Stimulated activated CD4-positive, alpha-beta T cell treated with anti-CD3 and anti-CD28 coated beads, TNF-alpha, amount 100 ng/mL, for 48 hours (primary cell): ENCODE measurements at places on chromosomes 13 and 19.

DNA sequence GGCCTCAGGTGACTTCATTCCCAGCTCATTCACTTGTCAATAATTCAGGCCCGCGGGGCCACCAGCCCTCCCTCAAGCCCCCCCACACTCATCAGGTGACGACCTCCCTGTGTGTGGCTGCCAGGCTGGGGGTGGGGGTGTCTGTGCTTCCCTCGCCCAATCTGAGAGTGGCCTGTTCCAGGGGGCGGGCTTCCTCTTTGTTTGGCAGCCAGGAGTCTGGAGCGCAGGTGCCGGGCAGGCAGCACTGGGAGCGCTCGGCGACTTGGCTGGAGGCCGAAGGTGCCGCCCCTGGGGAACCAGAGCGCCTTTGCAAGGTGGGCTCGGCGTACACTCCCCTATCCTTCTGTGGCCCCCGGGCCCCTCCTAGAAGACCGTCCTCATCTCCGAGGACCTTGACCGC lies 5.4 kb upstream of the ZNF98 start:
- DNase-seq, result no peak

DNA sequence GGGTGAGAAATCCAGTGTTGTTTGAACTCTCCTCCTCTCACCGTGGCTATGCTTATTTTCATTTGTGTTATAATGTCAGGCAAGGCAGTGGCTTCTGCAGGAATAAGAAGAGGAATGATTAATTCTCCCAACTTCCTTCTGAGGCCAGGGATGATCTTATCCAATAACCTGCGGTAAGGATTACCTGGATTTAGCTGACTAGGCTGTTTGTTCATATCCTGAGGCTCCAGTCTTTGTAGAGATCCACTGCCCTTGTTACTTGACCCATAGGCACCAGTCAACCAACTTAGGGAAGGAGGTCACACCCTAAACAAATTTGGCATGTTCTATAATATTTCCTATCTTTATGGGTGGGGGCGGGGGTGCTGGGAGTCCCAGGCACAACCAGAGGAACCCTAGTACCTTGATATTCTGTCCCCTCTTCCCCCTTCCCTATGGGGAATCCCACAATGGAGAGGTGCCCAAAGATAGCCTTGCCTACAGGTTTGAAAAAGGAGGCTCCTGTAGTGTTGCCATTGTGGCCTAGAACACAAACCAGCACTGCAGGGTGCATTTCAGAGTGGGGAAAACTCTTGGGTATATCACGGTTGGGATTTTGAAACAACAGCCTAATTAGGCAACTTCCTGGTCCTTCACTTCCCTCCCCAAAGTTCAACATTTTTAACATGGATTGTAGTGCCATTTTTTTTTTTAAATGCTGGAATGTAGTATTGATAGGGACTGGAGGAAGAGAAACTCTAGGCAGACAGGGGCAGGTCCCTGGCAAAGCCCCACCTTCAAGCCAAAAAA lies 977.5 kb upstream of the SPRY2 start:
- DNase-seq, result no peak

GRCh38 chr13:76711550-76712182 lies 174.5 kb downstream of the KCTD12 start:
- no peak for DNase-seq

GRCh38 chr13:39406688-39407087 lies 196.3 kb downstream of the LHFPL6 start:
- DNase-seq, result no peak

GRCh38 chr13:109426690-109426990 lies 359.7 kb downstream of the IRS2 start:
- DNase-seq, result no peak

DNA sequence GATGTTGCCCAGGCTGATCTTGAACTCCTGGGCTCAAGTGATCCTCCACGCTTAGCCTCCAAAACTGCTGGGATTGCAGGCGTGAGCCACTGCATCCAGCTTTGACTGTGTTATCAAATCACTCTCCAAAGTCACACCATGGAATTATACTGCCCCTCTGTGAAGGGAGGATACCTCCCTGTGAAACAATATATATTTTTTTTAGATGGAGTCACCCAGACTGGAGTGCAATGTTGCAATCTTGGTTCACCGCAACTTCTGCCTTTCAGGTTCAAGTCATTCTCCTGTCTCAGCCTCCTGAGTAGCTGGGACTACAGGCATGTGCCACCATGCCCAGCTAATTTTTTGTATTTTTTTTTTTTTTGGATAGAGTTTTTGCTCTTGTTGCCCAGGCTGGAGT lies 7.7 kb downstream of the TYK2 start:
- DNase-seq, result no peak

DNA sequence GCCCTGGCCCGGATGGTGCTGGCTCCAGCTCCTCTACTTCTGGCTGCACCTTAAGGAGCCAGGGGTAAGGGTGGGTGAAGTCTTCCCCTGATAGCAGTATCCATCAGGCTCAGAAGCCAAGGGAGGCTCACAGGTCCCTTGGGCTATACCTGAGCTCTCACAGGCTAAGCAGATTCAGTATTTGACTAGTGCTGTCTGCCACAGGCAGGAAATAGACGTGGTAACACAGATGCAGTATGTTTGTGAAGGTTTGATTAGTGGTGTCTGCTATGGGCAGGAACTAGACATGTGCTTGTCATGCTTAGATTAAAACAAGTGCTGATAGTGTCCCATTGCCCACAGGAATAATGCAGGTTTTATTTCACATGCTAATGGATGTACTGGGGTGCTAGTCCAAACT lies 4.0 kb downstream of the SYT5 start:
- no peak for DNase-seq

GRCh38 chr19:18725841-18726770 lies 42.6 kb downstream of the CRTC1 start:
- no peak for DNase-seq

- DNase-seq, result no peak
These were observed 6.0 kb downstream of the FAM187B start for GRCh38 chr19:35222373-35223015.

- no peak for DNase-seq
These were observed 54.4 kb downstream of the FAM124A start for GRCh38 chr13:51276636-51277035.

DNA sequence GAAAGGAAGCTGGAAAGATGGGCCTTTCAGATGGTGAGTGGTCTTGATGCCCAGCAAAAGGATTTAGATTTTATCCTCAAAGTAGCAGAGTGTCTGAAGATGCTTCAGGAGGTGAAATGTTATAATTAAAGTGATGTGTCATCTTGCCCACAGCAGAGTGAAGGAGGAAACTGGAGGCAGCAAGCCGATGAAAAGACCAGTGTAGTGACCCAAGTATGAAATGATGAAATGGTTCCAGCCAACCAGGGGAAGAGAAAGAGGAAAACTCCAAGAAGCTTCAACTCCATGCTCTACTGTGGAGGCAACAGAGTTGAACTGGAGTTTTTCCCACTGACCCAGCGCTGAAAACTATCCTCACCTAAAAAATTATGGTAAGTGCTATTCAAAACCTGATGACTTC lies 66.7 kb downstream of the FOXO1 start:
- DNase-seq, result no peak

DNA sequence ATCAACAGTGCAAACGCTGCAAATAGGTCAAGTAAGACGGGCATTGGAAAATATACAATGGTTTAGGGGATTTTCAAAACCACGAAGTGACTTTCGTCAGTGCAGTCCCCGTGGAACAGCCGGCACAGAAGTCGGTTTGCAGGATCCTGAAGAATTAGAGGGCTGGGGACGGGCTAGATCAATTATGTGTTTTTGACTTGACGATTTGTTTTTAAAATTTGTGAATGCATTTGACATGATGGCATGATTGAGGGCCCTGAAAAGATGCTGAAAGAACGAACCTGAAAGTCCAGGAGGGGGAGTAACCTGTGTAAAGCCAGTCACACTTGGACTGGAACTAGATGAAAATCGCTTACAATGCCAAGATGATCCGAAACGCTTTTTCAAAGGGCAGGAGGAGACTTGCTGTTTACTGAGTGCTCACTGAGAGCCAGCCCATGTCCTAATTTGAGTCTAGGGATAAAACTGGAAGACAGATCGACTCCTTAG lies 8.9 kb upstream of the DGKH start:
- no peak for DNase-seq

DNA sequence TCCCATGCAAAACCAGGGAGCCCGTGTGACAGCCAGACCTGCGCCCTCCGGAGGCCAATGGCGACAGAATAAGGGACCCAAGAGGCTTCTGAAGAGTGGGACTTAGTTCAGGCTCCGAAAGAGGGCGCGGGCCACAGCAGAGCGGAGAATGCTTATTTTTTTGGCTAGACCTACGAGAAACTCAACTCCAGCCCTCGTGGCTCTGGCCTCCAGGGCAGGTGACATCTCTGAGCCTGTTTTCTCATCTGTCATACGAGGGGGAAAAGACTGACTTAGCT lies 23.0 kb downstream of the DPP9 start:
- no peak for DNase-seq

DNA sequence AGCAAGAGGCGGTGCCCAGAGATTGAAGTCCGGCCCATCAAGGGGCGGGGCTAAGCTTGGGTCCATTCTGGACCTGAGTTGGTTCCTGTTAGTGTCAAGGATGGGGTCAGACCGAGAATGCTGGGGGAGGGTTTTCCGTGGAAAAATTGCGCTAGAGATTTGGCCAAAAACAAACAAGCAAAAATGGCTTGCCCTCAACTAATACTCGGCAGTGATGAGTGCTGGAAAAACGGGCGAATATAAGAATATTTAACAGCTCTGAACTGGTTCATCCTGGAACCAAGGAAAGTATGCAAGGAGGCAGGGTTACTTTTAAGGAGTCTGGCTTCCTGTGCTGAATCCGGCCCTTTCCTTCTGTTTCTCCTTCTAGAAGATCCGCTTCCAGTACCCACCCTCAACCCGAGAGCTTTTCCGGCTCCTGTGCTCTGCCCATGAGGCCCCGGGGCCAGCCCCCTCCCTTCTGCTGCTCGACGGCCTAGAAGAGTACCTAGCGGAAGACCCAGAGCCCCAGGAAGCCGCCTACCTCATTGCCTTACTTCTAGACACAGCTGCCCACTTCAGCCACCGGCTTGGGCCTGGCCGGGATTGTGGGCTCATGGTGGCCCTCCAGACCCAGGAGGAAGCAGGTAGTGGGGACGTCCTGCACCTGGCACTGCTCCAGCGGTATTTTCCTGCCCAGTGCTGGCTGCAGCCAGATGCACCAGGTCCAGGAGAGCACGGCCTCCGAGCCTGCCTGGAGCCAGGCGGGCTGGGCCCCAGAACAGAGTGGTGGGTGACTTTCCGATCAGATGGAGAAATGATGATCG lies 880 bp downstream of the SWSAP1 start:
- peak; percentile 60 for DNase-seq

DNA sequence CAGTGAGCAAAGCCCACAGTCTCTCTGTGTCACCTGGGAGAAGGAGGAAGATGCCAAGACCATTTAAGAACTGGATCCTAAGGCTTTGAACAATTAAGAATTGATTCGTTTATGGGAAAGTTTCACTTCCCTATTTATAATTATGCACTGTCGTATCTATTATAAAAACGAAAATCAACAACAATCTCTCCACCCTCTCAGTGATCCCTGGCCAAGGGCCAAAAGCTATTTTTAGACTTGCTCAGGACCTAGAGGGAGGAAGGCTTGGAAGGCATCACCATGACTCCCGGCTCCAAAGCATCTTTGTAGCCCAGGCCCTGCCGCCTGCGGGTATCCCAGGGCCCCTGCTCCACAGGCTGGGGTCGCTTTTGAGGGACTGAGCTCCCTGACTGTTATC lies 1.3 kb downstream of the RHPN2 start:
- DNase-seq, result no peak

- no peak for DNase-seq
These were observed 2.6 kb downstream of the ADAT3 start for GRCh38 chr19:1907563-1908363.

GRCh38 chr19:30426864-30427263 lies 54.7 kb downstream of the ZNF536 start:
- DNase-seq, result no peak

DNA sequence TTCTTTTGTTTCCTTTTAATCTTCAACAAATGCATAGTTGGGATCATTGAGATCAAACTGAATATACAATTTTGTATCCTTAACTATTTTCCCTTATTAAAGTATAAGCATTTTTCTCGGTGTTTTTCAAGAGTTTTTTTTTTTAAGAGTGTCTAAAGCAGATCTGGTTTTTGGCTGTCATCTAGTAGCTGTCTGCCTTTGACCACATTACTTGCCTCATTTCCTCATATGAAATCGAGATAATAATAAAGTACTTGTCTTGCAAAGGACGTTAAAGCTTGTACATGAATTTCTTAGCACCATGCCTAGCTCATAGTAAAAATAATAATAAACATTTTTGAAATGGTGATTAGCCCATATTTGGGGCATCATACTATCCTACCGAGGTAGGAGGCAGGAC lies 121.2 kb downstream of the PDS5B start:
- no peak for DNase-seq

DNA sequence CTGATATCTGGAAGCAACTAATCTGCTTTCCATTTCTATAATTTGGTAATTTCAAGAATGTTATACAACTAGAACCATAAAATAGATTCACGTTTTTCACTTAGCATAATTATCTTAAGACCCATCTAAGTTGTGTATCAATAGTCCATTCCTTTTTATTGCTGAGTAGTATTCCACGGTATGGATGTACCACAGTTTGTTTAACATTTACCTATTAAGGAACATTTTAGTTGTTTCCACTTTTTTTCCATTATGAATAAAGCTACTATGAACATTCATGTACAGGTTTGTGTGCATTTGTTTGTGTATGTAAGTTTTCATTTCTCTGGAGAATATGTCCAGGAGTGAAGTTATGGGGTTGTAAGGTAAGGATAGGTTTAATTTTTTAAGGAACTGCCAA lies 18.3 kb upstream of the ZNF112 start:
- no peak for DNase-seq

GRCh38 chr13:111485491-111486250 lies 165.2 kb downstream of the TEX29 start:
- no peak for DNase-seq

GRCh38 chr13:101522607-101523006 lies 70.1 kb downstream of the ITGBL1 start:
- DNase-seq, result no peak

- no peak for DNase-seq
These were observed 344.1 kb downstream of the RFC3 start for GRCh38 chr13:34161931-34162543.

DNA sequence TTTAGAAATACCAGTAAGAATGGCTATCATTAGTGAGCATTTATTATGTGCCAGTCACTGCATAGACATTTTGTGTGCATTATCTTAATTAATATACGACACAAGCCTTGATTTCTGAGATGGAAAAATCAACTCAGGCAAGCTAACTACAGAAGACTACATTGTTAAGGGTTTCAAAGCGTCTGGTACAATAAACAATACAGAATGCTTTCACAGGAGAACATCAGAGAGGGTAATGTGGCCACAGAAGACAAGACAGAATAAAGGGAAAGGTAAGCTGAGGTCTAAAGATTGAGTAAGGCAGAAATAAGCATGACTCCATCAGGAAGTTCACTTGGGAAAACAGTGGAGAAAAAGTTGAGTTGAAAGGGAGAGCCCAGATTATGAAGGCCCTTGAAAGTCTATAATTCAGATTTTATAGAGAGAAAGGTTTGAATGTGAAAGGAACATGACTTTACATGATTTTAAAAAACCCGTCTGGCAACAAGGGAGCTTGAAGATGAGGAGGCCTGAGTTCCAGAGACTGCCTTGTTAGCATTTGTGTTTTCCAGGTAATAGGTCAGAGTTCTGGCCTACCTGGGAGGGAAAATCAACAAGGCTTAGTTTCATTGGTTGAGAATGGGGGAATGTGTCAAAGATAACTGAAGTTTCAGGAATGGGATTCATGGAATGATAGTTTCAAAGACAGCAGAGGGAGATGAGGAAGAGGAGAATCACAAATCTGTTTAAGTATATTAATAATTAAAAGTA lies 1.8 kb upstream of the MBNL2 start:
- DNase-seq, result no peak
